ENCODE measurements at places on chromosomes 5 and 9.

GRCh38 chr9:105828171-105828570 is 133.8 kb downstream of the TMEM38B start:
- no peaks in the 10 kb centered on the region for H3K36me3 ChIP-seq
- no peak overlapping the region for H3K27ac ChIP-seq
- H3K4me1 ChIP-seq, result no peaks in the 10 kb centered on the region
- H3K4me3 ChIP-seq, result no peak overlapping the region

DNA sequence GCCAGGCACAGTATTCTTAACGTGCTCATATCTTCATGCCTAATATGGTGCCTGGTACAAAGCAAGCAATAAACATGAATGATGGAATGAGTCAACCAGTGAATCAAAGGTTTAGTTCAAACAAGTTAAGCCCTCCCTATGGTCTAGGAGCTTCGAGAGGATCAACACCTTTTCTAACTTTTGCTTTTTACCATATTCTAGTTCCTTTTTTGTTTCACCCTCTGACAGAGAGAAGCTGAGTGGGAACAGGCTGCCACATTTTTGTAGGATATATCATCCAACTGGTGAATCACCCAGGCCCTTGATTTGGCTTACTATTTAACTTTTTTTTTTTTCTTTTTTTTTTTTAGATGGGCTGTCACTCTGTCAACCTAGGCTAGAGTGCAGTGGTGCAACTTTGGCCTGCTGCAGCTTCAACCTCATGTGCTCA is 39.3 kb upstream of the TNC start:
- DNase-seq, result no peak
- no peak overlapping the region for H3K27ac ChIP-seq
- H3K27me3 ChIP-seq, result peaks cover 6% of the 10 kb centered on the region
- H3K36me3 ChIP-seq, result no peaks in the 10 kb centered on the region
- H3K4me1 ChIP-seq, result no peaks in the 10 kb centered on the region

DNA sequence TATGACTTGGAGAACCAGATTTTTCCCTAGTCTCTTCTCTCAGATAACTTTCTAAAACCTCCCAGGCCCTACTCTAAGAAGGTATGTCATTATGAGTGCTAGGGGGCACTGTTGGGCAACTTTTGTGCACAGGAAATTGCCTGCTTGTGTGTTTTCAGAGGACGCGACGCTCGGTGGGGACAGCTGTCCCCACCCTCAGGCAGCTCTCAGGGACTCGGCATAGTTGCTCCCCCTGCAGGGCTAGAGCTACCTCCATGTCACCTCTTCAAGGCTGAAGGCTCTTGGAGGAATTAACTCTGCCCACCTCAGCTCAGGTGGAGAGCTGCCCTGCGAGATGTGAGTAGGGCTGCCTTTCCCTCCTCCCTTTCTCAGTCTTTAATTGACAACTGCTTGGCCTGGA is 10.2 kb upstream of the TIFAB start:
- H3K4me3 ChIP-seq, result no peak overlapping the region
- H3K27ac ChIP-seq, result no peak overlapping the region
- H3K36me3 ChIP-seq, result no peaks in the 10 kb centered on the region
- DNase-seq, result peak; percentile 82
- peaks cover 5% of the 10 kb centered on the region for H3K4me1 ChIP-seq

GRCh38 chr5:131944702-131945550 is 537 bp downstream of the MEIKIN start:
- no peak overlapping the region for H3K27ac ChIP-seq
- DNase-seq, result no peak
- H3K36me3 ChIP-seq, result no peaks in the 10 kb centered on the region
- H3K27me3 ChIP-seq, result peaks cover 7% of the 10 kb centered on the region
- no peaks in the 10 kb centered on the region for H3K4me1 ChIP-seq

DNA sequence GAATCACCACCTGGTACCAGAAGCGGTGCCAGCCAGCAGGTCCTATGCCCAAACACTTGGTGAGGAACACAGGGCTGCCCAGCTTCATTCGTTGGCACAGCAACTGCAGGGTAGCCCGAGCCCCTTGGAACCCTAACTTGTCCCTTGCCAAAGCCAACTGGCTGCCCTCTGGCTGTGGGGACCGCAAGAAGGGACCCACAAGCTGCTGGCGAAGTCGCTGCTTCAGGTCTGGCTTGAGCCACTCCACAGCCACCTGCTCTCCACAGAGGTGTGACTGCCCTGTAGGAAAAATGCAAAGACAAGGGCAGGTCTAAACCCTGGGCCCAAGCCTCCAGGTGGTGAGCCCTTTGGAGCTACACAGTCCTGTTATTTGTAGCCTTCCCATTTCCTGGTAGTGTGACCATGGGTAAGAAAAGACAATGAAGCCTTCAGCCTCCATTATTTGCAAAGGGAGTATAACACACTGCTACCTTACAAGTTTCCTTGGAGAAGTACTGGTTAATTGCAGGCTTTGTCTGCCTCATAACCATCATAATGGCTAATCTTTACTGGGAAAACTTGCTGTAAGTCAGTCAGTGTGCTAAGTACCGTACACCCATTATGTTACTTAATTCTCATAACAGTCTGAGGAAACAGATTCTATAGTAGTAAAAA is 1.8 kb downstream of the DND1 start:
- H3K27me3 ChIP-seq, result no peaks in the 10 kb centered on the region
- no peak overlapping the region for H3K27ac ChIP-seq
- H3K4me1 ChIP-seq, result peaks cover 16% of the 10 kb centered on the region
- DNase-seq, result no peak

DNA sequence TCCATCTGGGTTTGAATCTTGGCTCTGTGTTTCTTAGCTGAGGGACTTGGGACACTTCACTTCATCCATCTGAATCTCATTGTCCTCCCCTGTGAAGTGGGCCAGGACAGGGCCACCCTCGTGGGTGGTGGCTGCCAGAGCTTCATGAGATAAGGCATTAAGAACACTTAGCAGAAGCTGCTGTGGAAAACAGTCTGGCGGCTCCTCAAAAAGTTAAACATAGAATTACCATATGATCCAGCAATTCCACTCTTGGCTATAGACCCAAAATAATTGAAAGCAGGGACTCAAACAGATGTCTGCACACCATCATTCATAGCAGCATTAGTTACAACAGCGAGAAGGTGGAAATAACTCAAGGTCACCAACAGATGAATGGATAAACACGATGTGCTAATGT is 42.4 kb upstream of the GGTA1 start:
- no peaks in the 10 kb centered on the region for H3K4me1 ChIP-seq
- DNase-seq, result no peak
- no peak overlapping the region for H3K27ac ChIP-seq
- H3K4me3 ChIP-seq, result no peak overlapping the region
- peaks cover 7% of the 10 kb centered on the region for H3K27me3 ChIP-seq

DNA sequence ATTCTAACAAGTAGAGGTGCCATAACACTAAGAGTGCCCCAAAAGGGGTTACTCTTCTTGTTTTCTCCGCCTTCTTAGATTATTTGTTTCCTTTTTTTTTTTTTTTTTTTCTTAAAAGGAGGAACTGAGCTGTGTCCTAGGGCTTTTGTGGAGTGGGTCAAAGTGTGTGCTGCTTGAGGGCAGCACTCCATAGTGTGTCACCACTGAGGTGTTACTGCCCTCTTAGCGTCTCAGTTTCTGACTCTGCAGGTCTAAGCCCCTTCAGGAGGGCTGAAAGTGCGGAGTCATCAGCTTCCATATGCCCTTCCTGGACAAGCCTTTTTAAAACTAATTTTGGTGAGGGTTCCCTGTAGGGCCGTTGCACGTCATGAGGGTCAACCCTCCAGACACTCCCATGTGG is 12.6 kb upstream of the NANS start:
- DNase-seq, result no peak
- no peak overlapping the region for H3K4me3 ChIP-seq

- H3K4me3 ChIP-seq, result no peak overlapping the region
- no peaks in the 10 kb centered on the region for H3K36me3 ChIP-seq
- no peak for DNase-seq
- peaks cover 5% of the 10 kb centered on the region for H3K27me3 ChIP-seq
- H3K27ac ChIP-seq, result no peak overlapping the region
Observed at GRCh38 chr5:38045446-38045845, 205.6 kb upstream of the GDNF start.

- no peak overlapping the region for H3K4me3 ChIP-seq
- peaks cover 2% of the 10 kb centered on the region for H3K27me3 ChIP-seq
- H3K36me3 ChIP-seq, result peaks cover 7% of the 10 kb centered on the region
- no peak overlapping the region for H3K27ac ChIP-seq
Observed at GRCh38 chr5:43367909-43368669, 44.1 kb downstream of the CCL28 start.

GRCh38 chr5:12230659-12231058 is 326.4 kb upstream of the CTNND2 start:
- H3K4me1 ChIP-seq, result no peaks in the 10 kb centered on the region
- H3K4me3 ChIP-seq, result no peak overlapping the region
- H3K27ac ChIP-seq, result no peak overlapping the region
- DNase-seq, result no peak

DNA sequence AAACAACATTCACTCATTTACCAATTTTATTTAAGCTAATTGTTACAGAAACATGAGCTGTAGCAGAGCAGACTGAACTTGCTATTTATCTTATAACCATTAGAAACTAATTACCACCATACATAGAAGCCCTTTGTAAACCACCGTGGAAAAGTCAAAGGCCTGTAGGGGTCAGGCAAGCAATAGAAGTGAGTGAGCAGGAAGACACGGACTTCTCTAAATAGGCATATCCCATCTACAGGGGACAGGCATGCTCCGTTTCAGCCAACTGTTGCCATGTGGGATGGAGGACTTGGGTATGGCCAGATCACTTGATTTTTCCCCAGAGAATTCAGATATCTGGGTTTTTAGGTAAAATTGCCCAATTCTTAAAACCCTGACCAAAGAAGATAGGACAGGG is 44.8 kb downstream of the PRRC1 start:
- no peaks in the 10 kb centered on the region for H3K36me3 ChIP-seq
- H3K27ac ChIP-seq, result no peak overlapping the region
- H3K27me3 ChIP-seq, result peaks cover 14% of the 10 kb centered on the region
- H3K4me3 ChIP-seq, result no peak overlapping the region
- DNase-seq, result no peak

Data from activated CD8-positive, alpha-beta T cell treated with anti-CD3 and anti-CD28 coated beads, Interleukin-2, amount 10 ng/mL, durations not matched to agents 7 days and 5 days (primary cell).